Daoy (cell line): ENCODE measurements at places on chromosomes 13 and 19.
A peak's percentile ranks its signal among the peaks of the same experiment; 100 is the strongest.

DNA sequence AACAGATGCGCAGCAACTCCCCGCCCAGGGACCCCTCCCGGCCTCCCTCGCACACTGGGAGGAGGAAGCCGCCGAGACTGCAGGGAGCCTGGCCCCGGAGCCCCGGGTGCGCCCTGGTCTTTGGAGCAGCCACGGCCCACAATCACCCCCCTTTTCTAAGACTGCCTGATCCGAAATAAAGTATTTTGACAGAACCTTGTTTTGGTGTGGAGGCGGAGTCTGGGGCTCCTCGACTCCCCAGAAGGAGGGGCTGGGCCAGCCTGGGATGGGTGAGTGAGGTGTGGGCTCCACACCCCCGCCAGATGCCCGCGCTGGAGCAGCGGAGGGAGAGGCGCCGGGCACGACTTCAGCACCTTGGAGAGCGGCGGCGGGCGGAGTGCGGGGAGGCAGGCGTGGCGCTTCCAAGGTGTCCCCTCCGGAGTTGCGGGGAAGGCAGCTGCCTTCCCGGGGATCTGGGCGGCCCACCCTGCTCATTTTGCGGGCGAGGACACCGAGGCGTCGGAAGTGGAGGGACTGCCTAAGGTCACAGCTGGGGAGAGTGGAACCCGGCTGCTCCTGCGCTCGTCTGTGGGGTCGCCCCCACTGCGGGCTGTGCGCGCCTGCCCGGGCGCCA is 9.4 kb downstream of the SIRT6 start:
- DNase-seq: peak; percentile 70

DNA sequence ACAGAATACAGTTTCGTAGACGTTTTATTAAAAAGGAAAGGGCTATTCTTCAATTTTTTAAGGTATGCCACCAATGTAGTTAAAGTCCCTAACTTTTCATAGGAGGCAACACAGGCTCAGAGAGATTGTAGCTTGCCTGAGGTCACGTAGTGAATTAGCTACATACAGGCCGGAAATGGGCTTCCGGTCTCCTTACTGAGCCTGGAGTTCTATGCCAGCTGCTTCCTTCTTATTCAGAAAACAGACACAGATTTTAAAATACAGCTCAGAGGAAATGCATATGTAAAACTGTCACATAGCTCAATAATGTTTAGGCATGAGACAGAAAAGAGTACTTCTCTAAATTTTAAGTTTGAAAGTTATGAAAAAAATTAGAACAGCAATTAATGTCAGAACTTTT is 85.4 kb upstream of the TUBA3C start:
- no peak for DNase-seq

GRCh38 chr19:46000491-46001246 is 5.4 kb downstream of the CCDC61 start:
- no peak for DNase-seq

- DNase-seq: no peak
Observed at GRCh38 chr19:35353635-35354034, 4.6 kb upstream of the FFAR3 start.

- DNase-seq: no peak
Observed at GRCh38 chr19:42421101-42421500, 6.1 kb downstream of the LIPE start.

DNA sequence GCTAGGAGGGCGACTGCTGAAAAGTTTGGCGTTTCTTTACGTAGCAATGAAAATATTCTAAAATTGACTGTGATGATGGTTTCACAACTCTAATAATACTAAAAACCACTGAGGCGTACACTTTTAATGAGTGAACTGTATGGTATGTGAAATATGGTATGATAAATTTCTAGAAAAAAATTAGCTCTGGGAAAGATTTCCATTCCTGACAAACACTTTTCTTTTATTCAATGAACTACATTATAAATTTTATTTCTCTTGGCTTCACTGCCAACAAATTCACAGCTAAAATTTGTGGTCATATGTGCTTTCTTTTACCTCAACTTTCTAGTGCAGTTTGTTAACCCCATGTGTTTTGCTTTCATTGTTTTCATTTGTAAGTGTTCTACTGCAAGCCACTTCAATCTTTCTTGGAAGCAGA is 11.1 kb downstream of the ZC3H13 start:
- DNase-seq: no peak

GRCh38 chr19:32976223-32976805 is 4.3 kb downstream of the FAAP24 start:
- DNase-seq: peak; percentile 55

- DNase-seq: no peak
Observed at GRCh38 chr13:110114316-110114715, 192.6 kb downstream of the COL4A1 start.

- no peak for DNase-seq
Observed at GRCh38 chr13:75906315-75906714, 270.2 kb downstream of the LMO7 start.

- no peak for DNase-seq
Observed at GRCh38 chr13:98939660-98940191, 38.1 kb downstream of the DOCK9 start.

- DNase-seq: no peak
Observed at GRCh38 chr19:1066748-1067340, at the start of gene ARHGAP45. Gene ARHGAP45, plus strand, starts transcription at chr19:1067167. Its CDS starts 239 bp downstream, at chr19:1067406.
